ENCODE measurements at places on chromosomes 4 and X.

- DNase-seq: peak; percentile 49
Measured at GRCh38 chr4:48635310-48635709, 144.8 kb downstream of the FRYL start.

DNA sequence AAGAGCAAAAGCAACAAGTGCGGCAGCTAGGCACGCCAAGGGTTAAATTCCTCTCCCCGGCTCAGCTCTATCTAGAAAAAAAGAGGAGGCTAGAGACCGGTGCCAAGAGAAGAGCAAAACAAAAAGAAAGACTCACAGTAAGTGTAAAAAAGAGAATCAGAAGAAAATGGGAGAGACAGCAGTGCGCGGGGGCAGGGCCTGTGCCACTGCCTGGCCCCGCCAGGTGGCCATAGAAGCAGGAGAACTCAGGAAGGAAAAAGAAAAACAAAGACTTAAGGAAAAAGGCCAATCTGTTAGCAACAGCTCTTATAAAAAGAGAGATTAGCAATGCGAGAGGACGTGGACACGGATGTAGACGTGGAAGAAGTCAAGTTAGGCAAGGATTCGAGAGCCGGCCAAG is 3.2 kb downstream of the ACOX3 start:
- DNase-seq: peak; percentile 25

DNA sequence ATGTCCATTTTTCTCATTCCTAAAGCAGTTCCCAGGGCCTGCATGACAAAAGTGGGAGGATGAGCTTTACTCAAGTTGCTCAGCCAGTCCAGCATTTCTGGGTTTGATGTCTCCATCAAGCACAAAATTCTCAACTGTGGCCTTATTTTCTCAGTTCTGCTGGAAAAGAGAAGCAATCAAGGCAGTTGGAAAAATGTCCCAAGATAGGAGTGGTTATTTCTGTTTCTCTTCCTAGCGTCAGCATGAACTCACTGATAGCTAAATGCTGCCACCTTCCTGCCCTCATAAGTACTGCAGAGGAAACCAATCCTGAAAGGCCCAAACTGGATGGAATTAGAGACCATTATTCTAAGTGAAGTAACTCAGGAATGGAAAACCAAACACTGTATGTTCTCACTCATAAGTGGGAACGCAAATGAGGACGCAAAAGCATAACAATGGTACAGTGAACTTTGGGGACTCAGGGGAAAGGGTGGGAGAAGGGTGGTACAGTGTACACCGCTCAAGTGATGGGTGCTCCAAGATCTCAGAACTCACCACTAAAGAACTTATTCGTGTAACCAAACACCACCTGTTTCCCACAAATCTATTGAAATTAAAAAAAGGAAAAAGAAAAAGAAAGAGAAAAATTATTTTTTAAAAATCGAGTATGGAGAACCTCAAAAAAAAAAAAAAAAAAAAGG is 29.6 kb downstream of the ADH7 start:
- peak; percentile 60 for DNase-seq

DNA sequence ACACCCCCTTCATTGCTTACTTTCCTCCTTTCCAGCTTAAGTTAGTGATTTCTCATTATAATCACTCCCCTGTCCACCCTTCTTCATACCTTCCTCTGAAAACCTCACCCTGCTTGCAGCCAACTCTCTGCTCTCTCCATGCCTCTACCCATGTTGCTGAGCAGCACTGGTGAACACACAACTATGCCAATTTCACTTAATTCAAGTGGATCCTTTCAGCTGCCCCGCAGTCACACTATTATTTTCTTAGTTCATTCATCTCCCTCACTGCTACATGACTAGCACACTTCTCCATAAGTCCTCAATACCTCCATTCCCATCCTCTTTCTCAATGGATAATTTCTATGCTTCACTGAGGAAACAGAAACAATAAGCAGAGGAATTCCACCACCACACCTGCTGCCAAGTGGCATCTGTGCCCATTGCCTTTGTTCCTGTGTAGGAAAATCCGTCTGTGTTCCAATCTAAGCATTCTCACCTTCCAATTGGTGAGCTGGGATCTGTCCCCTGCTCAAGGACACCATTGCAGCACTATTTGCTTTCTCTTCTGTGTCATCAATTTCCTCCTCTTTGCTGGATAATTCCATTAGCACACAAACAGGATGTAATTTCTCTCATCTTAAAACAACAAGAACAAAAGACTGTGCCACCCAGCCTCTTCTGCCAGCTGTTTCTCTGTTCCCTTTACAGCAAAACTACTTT is 25.2 kb upstream of the PRSS48 start:
- DNase-seq: no peak

DNA sequence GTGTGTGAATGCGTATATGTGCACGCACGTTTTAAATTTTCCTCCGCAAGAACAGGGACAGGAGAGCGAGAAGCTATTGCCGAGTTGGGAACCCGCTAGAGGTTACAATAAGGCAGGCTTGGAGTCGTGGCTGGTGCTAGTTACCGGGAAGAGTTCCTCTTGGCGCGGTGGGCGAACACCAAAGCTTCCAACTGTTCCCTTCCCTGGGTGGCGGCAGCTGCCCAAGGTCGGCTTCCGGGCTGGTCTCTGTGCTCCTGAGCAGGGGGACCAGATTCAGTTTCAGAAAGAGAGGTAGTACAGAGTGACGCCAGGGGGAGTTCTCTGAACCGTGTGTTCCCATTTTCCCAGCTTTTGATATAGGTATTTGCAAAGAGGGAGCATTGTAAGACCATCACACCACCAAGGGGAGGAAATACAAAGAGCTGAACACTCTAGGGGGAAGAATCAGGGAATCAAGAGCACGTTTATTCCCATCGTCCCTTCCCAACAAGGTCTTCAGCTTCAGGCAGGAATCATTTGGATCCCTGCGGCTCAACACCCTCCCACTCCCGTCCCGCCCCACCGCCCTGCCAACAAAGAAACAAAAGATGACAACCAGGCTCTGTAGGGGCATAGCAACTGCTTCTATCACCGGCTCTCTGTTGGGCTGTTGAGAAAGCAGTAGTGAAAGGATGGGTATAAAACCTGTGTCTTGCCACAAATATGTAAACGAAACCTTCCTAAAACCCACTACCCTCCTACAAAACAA is 113.6 kb upstream of the TEX13C start:
- no peak for DNase-seq

DNA sequence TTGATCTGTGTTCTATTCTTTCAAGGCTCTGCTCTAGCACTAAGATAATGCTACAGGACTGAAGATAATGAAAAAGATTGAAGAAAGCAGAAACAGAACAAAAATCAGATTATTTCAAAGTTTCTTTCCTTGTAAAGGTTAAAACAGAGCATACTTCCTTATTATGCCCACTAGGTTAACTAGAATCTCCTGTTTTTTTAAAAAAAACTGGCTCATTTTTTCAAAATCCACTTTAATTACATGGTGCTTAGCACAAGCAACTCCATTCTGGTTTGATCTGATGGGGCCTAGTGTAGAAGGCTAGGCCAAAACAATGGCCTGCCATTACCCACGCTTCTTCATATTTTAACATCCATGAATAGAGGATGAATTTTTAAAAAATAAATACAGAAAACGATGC is 1.2 kb upstream of the UBA6 start:
- DNase-seq: no peak

GRCh38 chr4:109559625-109559982 is 442 bp upstream of the MCUB start:
- peak; percentile 46 for DNase-seq

GRCh38 chrX:23952984-23953907 is 45.4 kb downstream of the CXorf58 start:
- no peak for DNase-seq

GRCh38 chr4:156158747-156159146 is 205.1 kb upstream of the CTSO start:
- DNase-seq: no peak

GRCh38 chrX:104995546-104995945 is 224.9 kb downstream of the TEX13A start:
- no peak for DNase-seq

DNA sequence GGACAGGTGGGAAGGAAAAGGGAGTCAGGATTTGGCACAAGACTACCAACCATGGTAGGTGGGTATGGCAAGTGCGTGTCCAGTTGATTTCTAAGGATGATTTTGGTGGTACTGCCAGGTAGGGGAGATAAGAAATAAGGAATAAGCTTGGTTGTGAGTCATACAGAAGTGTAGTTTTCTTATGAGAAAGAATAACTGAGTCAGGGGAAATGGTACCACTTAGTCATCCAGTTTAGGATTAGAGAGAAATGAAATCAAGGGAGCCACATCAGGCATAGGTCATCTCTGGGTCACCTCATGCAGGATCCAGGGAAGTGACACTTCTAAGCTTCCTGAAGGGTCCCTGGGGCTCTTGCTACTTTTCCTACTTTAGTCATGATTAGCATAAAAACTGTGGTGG is 107.1 kb upstream of the C1GALT1C1 start:
- DNase-seq: peak; percentile 61

GRCh38 chrX:85698921-85699320 is 319.5 kb upstream of the POF1B start:
- DNase-seq: no peak

DNA sequence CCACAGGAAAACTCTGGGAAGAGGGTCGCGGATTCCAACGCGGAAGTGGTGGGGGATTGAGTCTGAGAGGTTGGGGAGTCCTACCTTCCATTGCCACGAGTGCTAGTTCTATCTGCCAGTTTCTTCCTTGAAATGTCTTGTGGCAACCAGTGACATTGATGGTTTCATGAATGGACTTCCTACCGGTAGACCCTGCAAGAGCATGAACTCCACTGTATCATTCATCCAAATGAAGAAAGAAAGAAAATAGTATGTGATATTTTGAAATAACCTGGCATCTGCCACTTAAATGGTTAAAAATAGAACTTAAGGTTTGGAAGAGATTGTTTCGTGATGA is 1.1 kb upstream of the SLC10A7 start:
- no peak for DNase-seq

- DNase-seq: no peak
Measured at GRCh38 chrX:130158311-130158710, 7.3 kb downstream of the AIFM1 start.

DNA sequence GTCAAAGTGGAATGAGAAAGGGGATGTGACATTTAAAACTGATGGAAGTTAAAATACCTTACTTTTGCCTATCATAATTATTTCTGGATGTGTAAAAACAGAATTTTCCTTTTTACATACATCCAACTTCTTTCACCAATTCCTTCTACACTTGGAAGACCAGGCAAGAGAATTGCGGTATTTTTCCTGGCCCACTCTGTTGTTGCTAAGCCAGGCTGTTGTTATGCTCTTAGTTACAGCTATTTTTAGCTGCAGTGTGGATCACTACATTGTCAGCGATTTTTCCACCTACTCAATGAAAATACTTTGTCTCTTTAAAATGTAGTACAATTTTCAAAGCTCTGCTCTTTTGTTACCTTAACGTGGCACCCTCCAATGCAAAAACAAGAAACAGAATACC is 43.4 kb downstream of the NKX6-1 start:
- no peak for DNase-seq

GRCh38 chr4:143302536-143302935 is 34.1 kb upstream of the GAB1 start:
- DNase-seq: no peak

GRCh38 chr4:149676076-149676475 is 139.6 kb downstream of the IQCM start:
- DNase-seq: no peak

DNA sequence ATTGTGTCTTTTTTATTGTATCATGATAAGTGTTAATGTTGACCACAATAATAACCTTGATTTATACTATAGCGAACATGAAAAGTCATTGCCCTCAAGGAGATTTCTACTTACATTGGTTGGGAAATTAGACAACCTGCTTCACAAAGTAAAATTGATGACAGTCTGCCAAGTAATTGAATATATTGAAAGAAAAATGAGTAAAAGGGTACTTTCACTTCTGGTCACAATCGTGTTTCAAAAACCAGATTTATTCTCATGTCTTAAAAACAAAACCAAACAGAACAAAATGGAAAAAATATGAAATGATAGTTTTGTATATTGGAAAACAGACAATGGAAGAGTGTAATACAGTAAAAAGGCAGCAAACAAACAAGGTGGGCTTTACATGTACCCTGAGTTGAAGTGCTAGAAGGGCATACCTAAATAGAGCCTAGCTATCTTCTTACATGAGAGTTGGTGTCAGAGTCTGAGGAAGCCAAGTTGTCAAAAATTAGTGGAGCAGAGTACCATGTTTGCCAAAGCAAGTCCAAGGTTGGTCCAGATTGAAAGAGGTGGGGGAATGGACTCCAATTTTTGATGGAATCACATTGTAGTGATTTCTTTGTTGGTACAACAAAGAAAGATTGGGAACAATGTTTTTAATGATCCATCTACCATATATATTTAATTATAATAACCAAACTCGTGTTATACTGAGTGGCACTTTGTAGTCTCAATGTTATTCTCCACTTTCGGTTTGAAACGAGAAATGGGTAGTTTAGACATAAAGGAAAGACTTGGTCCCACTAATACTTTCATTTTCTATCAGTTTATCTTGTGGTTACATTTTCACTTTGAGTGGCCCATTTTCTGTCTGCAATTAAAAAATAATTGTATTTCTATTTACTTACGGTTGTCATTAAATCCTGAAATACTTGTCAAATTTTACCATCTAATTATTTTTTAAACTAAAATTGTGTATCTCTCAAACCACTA is 775.6 kb downstream of the STIM2 start:
- DNase-seq: no peak

DNA sequence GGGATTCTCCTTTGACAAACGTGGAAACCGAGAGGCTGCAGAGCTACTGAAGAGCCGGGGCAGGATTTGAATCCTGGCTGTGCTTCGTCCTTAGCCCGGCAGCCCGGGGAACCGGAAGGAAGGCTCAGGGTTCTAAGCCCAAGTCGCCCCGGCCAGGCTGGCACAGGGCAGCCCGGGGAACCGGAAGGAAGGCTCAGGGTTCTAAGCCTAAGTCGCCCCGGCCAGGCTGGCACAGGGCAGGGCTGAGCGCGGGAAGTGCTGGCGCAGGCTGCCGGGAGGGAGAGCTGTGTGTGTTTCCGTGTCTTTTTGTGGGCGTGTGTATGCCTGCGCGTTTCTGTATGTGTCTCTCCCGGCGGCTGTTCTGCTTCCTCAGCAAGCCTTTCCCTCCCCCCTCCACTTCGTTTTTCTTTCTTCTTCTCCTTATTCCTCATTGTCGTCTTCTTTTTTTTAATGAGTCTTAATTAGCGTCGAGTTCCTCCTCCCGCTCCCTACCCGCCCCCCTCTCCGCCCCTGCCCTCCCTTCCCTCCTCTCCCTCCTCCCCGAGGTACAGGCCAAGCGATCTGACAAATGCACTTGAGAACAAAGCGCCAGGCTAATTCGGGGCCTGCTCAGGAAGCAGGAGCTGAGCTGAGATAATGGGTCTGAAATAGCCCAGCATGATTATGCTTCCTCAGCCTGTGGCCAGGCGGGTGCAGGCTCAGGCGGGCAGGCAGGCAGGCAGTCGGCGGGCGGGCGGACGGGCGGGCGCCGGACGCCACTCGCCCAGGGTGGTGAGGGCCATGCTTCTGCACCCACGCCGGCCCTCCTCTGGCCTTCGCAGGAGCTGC is 65.9 kb downstream of the EFNB1 start:
- DNase-seq: peak; percentile 41

DNA sequence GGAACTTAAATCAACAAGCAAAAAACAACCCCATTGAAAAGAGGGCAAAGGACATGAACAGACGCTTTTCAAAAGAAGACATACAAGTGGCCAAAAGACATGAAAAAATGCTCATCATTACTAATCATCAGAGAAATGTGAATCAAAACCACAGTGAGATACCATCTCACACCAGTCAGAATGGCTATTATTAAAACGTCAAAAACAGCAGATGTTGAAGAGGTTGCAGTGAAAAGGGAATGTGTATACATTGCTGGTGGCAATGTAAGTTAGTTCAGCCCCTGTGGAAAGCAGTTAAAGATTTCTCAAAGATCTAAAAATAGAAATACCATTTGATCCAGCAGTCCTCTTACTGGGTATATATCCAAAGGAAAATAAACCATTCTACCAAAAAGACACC is 22.6 kb downstream of the RTL9 start:
- DNase-seq: peak; percentile 53

GRCh38 chrX:155048977-155049619 is 21.8 kb downstream of the CMC4 start:
- DNase-seq: peak; percentile 66
